Foreskin melanocyte (primary cell): ENCODE measurements at places on chromosomes 7 and 10.

DNA sequence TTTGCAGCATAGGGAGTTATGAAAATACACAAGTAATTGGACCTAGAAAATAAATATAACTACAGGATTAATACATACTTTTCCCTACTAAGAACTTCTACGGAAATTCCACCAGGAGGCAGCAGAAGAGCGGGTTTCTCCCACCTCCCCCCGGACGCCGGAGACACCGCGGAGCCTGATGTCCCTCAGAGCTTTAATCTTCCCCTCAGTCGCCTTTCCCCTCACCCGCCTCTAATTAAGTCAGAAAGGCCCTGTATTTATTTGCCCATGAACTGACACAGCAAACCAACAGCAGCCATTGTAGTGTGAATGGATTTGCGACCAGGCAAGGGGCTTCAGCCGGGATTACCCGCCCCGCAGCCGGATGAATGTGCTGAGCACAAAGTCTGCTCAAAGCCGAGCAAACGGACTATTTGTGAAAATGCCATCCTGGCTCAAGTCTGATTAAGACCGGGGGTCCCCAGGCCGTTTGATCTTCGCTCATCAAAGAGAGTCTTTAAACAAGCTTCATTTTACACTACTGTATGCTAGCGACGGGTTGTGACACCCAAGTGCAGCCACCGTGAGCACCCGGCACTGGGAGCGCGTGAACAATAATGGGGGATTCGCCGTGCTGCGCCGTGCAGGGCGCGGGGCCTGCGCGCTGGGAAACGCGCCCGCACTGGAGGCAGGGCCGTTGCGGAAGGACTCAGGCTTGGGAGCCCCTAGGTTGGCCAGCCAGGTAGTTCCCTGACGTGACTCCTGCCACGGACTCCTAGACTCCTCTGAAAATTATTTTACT, 5.6 kb upstream of the DKK1 start:
- DNase-seq: peak; percentile 60

DNA sequence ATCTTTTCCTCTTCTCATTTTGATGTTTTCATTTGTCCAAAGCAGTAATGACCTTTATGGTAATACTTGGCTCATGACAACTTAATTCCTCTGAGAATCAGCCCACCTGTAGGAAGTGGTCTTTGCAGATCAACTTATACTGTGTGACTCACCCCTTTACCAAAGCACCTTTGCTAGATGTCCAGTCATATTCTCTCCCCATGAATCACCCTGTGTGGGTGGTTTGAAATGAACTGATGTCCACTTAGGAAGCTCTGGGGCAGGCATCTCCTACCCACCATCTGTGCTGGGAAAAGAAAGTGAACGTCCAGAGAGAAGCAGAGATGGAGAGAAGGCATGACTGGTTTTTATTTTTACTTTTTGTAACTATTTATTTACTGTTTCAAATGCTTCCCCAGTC, 410.3 kb downstream of the KIF20B start:
- DNase-seq: no peak

GRCh38 chr10:71763352-71764127, 9.8 kb downstream of the VSIR start:
- no peak for DNase-seq

DNA sequence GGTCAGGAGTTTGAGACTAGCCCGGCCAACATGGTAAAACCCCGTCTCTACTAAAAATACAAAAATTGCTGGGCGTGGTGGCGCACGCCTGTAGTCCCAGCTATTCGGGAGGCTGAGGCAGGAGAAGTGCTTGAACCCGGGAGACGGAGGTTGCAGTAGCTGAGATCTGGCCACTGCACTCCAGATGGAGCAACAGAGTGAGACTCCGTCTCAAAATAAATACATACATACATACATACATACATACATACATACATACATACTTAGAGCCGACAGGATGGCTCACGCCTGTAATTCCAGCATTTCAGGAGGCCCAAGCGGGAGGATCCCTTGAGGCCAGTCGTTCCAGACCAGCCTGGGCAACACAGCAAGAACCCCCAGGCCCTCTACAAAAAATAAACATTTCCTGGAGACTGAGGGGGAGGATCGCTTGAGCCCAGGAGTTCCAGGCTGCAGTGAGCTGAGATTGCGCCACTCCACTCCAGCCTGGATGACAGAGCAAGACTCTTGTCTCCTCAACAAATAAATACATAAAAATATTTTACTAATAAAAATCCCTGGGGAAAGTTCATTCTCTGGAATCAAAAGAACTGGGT, 90.9 kb upstream of the TNRC18 start:
- no peak for DNase-seq

GRCh38 chr7:91880413-91881241, at the start of gene MTERF1:
Gene MTERF1, minus strand, starts transcription at chr7:91880702. Its CDS starts 619 bp downstream, at chr7:91880083.
- peak; percentile 90 for DNase-seq

GRCh38 chr7:17939211-17939605, 1.1 kb downstream of the SNX13 start:
- DNase-seq: no peak

DNA sequence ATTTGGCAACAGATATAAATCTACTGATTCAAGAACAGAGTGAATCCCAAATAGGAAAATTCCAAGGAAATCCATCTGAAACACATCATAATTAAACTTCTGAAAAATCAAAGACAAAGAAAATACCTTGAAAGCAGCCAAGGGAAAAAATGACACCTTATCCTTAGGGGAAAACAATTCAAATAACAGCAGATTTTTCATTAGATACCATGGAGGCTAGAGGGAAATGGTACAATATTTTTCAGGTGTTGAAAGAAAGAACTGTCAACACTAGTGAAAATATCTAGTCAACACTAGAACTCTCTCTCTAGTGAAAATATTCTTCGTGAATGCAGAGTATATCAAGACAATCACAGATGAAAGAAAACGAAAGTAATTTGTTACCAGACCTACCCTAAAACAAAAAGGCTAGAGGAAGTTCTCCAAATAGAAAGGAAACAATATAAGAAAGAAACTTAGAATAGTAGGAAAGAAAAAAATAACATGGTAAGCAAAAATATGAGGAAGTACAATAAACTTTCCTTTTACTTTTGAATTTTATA, 5.7 kb upstream of the FAM241B start:
- no peak for DNase-seq

DNA sequence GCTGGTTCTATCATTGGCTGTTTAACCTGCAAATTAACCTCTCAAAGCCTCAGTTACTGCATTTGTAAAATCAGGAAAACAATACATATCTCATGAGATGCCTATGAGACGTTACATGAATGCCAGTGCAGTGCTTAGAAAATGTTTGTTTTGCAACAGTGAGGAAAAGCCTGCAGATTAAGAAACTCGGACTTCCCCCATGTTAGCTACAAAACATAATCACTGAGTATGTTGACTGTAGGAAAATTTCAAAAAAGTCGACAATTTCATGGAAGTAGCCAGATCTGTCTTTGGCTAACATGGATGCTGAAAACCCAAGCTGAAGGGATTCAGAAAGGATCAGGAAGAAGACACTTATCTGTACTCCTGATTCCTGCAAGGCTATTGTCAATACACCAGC, 121.4 kb downstream of the TRIL start:
- DNase-seq: no peak

DNA sequence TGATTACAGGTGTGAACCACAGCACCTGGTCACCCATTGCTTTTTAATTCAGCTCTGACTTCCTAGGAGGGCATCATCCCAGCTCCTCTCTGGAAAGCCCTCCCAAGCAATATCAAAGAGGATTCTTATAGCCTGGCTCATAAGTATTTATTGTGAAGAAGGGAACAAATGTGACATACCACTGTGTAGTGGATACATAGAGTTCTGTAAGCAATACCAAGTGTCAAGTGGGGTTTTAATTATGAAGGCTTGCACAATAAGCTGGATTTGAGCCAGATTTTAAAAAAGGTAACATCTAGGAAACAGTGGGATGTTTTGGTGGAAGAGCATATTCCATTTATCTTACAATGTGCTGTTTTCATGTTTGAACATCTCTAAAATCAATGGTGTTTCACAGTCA, 19.0 kb upstream of the PRTFDC1 start:
- no peak for DNase-seq

DNA sequence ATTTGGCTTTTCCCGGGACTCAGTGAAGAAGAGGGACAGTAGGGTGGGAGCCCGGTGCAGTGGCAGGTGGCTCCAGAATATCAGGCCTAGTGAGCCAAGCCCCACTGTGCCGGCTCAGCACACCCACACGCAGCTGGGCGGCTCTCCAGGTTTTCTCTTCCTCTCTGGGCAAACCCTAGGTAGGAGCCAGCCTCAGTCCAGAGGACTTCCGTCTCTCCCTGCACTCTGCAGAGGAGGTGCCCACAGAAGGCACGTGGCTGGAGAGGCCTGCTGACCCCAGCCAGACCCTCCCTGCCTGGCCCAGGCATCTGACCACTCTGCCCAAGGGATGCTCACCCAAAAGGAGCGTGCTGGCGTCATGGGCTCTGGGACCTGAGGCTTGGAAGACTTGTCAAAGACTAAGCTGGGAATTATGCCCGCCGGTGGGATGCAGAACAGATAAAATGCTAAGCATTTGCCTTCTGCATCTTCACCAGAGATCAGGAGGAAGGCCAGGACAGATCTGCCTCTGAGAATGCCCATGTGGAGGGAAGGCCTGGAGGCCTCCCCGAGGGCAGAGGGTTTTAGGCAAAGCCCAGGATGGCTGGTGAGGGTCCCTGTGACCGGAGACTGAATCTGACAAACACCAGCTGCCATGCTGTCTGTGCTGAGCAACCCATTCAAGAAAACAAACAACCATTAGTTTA, 40.2 kb downstream of the TCERG1L start:
- DNase-seq: no peak

- DNase-seq: no peak
Measured at GRCh38 chr7:137940656-137941518, 61.0 kb downstream of the CREB3L2 start.

- DNase-seq: no peak
Measured at GRCh38 chr10:120371856-120372255, 85.2 kb upstream of the PLPP4 start.

- DNase-seq: no peak
Measured at GRCh38 chr10:6047847-6048246, 14.3 kb downstream of the IL2RA start.
